ELF-1 (cell line): ENCODE measurements at places on chromosomes 3 and 15.

GRCh38 chr3:18024715-18025114 lies 282.3 kb upstream of the TBC1D5 start:
- DNase-seq, result no peak

DNA sequence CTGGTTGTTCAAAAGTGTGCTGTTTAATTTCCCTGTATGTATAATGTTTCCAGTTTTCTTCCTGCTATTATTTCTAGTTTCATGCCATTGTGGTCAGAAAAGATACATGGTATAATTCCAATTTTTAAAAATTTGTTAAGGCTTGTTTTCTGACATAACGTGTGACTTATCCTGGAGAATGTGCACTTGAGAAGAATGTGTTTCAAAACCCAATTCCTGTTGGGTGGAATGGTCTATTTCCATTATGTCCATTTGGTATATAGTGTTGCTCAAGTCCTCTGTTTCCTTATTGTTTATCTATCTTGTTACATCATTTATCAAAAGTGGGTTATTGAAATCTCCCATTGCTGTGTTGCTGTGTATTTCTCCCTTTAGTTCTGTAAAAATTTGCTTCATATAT lies 215.4 kb downstream of the GREM1 start:
- no peak for DNase-seq

- DNase-seq, result no peak
Measured at GRCh38 chr15:23866832-23867231, 179.7 kb upstream of the NDN start.

GRCh38 chr15:40471808-40472150 lies 995 bp downstream of the CHST14 start:
- peak; percentile 87 for DNase-seq

- peak; percentile 37 for DNase-seq
Measured at GRCh38 chr15:45048794-45049631, 26.0 kb downstream of the SORD start.

DNA sequence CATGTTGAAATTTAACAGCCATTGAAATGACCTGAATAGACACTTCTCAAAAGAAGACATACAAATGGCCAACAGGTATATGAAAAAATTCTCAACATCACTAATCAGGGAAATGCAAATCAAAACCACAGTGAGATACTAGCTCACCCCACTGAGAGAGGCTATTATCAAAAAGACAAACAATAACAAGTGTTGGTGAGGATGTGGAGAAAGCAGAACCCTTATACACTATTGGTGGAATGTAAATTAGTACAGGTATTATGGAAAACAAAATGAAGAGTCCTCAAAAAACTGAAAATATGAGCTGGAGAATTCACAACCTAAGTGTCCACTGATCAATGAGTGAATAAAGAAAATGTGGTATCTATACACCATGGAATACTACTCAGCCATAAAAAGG lies 21.5 kb downstream of the THOC7 start:
- DNase-seq, result no peak
